ENCODE measurements at places on chromosomes 7 and 10.

- H3K27ac ChIP-seq, result peak overlapping the region; percentile 87
- no peaks in the 10 kb centered on the region for H3K36me3 ChIP-seq
- H3K4me3 ChIP-seq, result no peak overlapping the region
- H3K4me1 ChIP-seq, result peaks cover 33% of the 10 kb centered on the region
- no peaks in the 10 kb centered on the region for H3K27me3 ChIP-seq
These were observed 78.7 kb upstream of the MKLN1 start for GRCh38 chr7:131249003-131249402.

DNA sequence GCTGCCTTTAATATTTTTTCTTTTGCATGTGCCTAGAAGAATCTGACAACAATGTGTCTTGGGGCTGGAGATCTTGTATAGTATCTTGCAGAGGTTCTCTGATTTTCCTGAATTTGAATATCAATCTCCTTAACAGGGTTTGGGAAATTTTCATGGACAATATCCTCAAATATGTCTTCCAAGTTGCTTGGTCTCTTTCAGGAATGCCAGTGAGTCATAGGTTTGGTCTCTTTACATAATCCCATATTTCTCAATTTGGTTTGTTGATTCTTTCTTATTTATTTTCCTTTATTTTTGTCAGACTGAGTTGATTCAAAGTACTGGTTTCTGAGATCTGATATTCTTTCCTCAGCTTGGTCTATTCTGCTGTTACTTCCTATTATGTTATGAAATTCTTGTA lies 208.7 kb upstream of the GLI3 start:
- no peaks in the 10 kb centered on the region for H3K36me3 ChIP-seq
- H3K4me3 ChIP-seq, result no peak overlapping the region
- no peaks in the 10 kb centered on the region for H3K4me1 ChIP-seq
- no peak for DNase-seq
- H3K27ac ChIP-seq, result no peak overlapping the region

- H3K36me3 ChIP-seq, result no peaks in the 10 kb centered on the region
- peak overlapping the region; percentile 46 for H3K4me3 ChIP-seq
- H3K4me1 ChIP-seq, result peaks cover 42% of the 10 kb centered on the region
- H3K27me3 ChIP-seq, result no peaks in the 10 kb centered on the region
These were observed 469 bp downstream of the MSS51 start for GRCh38 chr10:73432646-73433537.

DNA sequence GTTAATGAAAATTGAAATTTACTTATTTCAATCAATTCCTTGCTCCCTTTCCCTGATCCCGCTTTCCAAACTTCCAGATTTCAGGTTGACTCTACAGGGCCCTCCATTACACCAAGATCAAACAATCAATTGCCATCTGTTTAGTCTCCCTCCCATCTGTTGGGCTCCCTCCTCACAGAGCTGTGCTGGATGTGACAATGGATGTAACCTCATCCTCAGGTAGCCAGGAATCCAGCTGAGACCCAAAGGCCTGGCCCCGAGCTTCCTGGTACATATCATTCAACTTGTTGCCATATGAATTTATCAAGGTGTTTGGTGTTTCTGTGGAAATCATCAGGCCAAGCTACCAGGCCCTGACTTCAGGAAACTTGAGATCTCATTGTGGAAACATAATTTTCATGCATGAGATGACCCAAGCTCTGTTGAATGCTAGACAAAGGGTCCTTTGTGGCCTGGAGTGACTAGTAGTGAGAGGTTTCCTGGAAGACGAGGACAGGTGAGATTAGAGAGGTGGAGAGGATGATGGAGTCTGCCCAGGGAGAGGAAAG lies 148.6 kb upstream of the PDE1C start:
- no peaks in the 10 kb centered on the region for H3K27me3 ChIP-seq
- no peaks in the 10 kb centered on the region for H3K4me1 ChIP-seq
- H3K36me3 ChIP-seq, result no peaks in the 10 kb centered on the region
- no peak overlapping the region for H3K27ac ChIP-seq
- no peak for DNase-seq

DNA sequence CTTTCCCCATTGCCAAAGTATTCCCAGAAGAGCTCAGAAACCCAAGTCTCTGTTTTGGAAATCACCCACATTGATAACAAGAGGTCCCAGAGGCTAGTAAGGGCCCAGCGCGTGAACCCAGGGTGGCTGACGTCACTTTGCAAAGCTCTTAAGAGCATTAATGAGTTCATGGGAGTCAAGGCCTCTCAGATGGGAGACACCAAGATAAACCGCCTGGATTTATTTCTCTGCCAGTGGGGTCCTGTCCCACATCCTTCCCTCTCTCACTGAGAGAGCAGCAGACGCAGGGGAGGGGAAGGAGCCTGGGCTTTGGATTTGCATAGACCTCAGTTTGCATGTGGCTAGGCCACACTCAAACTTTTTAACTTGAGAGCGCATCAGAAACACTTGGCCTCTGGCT lies 184.8 kb upstream of the PDE1C start:
- H3K4me3 ChIP-seq, result no peak overlapping the region
- no peaks in the 10 kb centered on the region for H3K4me1 ChIP-seq
- no peak overlapping the region for H3K27ac ChIP-seq
- no peaks in the 10 kb centered on the region for H3K36me3 ChIP-seq
- no peaks in the 10 kb centered on the region for H3K27me3 ChIP-seq

DNA sequence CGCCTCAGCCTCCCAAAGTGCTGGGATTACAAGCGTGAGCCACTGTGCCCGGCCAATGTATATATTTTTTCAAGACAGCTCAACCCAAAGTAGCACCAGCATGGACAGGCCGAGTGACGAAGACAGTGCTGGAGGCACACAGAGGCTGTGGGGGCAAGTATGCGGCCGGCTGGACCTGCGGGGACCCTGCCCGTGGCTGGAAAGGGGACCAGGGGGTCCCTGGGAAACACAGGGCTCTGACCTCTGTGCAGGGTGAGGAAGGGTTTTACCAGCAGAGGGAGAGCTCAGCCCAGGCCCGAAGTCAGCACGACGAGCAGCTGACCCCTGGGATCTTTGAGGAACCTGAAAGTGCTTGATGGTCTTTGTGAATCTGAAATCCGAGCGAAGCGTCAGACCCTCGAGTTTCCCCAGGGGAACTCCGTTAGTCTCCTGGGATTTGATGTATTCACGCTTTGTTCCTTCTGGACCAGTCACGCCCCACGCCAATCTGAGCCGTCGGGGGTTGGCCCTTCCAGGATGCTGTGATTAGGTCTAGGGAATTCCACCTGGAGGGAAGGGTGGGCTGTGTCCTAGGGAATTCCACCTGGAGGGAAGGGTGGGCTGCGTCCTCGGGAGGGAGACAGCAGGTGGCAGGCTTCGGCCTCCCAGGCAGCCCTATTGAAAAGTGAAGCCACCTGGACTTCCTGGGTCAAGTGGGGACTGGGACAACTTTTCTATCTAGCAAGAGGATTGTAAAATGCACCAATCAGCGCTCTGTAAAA lies 10.9 kb upstream of the ZFAND2A start:
- H3K4me3 ChIP-seq, result no peak overlapping the region
- H3K36me3 ChIP-seq, result no peaks in the 10 kb centered on the region
- DNase-seq, result no peak
- no peak overlapping the region for H3K27ac ChIP-seq
- peaks cover 14% of the 10 kb centered on the region for H3K4me1 ChIP-seq
- no peaks in the 10 kb centered on the region for H3K27me3 ChIP-seq

All from gastrocnemius medialis (tissue), 4 donors.